ENCODE measurements at places on chromosomes 5 and 9.

DNA sequence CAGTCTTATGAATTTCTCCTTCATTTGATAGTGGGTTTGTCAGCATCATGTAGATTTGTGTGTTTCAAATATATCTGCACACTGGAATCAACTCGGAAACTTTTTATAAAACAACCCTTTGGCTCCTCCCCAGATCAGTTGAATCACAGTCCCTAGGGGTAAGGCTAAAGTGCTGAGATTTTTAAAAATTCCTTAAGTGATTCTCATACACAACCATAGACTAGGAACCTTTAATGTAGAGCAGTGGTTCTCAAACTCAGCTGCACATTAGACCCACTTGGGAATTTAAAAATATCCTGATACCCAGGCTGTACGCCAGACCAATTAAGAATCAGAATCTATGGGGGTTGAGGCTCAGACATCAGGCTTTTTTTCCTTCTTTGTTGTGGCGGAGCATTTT, 17.5 kb upstream of the JAK2 start:
- DNase-seq = no peak

DNA sequence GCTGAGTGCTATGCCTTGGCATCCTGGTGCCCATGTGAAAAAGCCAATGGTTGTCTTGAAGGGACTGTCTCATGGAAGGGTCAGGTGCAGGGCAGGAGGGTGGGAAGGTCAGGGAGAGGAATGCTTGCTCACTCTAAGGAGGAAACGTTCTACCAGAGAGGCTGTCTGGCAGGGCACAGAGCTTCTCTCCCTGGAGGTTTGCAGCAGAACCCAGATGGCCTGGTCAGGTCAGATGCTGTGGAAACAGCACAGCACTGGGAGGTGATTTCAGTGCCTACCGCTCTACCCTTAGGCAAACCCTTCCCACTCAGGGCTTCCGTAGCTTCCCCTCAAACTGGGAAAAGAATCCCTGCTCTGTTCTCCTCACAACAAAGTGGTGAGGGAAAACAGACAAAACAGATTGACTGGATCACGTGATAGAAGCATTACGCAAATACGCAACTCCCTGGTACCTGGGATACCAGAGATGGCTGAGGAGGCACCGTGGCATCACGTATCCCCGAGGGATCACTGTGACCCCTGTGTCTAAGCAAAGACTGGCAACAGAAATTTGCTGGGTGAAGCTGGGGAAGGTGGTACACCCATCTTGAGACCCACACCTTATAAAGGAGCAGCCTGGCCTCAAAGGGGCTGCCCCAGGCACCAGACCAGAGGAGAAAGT, 3.9 kb upstream of the MGAT1 start:
- no peak for DNase-seq

- DNase-seq = no peak
Observed at GRCh38 chr5:83397658-83398057, 73.9 kb upstream of the VCAN start.

DNA sequence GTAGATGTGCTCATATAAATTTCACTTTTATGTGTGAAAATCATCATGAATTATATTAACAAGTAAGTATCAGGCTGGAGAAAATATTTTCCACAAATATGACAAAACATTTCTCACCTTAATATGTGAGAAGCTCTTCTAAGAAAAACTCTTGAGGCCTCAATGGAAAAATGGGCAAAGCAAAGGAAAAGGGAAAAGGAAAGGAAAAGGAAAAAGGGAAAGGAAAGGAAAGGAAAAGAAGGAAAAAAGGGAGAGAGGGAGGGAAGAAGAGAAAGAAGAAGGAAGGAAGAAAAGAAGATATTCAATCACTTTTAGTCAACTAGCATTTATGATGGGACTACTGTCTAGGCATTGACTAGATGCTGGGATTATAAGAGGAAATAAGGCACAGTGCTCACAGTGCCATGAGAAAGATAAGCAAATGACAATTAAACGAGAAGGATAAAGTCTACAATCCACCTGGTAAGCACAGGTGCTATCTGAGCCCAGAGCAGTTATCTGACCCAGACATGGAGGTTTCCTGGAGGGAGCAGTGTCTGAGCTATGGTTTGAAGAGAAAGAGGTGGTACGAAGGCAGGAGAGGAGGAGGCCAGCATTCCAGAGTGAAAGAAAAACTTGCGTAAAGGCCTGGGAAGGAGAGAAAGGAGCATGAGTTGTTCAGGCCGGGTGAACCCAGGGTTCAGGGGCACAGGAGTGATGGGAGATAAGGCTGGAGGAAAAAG, 18.3 kb upstream of the ACSL6 start:
- no peak for DNase-seq

DNA sequence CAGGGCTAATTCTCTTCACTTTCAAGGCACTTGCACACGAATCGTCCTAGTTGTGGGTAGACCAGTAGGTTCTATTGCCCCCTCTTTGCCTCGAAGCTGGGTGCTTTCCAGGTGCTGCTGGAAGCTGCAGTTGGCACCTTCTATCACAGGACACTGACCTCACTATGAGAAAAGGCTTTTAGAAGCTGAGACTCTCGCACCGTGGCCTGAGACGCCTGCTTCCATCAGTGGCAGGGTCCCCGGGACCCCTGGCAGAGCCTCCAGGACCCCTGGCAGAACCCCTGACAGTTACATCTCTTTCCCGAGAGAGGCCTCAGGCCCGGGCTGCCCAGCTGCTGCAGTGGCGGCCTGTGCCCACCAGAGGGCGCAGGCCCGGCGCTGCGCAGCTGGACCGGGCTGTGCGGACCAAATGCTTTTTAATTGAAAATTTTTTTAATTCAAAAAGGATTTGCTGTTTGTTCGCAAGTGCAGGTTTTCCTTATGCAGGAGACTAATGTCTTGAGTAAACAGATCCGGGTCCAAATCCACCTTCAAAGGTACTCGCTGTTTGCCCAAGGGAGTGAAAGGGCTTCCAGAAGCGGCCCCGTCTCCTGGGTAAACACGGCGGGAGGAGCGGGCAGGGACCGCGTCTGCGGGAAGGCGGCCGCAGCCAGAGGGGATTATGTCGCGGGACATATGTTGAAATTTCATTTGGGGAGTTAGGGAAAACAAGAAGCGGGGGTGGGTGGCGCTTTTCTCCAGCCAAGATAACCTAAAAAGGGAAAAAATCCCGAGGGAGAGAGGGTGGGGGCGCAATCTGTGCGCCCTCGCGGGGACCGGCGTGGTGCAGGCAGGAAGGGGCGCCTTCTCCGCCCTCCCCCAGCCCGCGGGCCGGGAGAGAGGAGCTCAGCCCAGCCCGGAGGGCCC, 114.5 kb upstream of the LMX1B start:
- peak; percentile 23 for DNase-seq

DNA sequence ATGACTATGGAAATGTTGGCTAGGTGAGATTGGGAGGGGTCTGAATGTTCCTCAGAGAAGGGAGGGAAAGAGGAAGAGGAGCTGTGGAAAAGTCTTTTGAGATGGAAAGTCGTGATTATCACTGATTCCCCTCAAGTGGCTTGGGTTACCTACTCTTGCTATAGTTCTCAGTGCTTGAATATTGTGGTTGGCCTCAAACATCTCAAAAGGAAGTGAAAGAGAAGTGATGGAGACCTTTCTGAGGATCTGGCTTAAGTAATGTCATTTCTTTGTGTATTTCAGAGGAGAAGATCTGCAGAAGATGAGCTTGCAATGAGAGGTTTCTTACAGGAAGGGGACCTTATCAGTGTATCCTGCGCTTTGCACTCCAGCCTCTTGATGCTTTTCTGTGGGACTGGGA, 5.5 kb downstream of the EXOSC2 start:
- no peak for DNase-seq

- DNase-seq = no peak
Observed at GRCh38 chr9:80061940-80062339, 490.2 kb downstream of the TLE4 start.

DNA sequence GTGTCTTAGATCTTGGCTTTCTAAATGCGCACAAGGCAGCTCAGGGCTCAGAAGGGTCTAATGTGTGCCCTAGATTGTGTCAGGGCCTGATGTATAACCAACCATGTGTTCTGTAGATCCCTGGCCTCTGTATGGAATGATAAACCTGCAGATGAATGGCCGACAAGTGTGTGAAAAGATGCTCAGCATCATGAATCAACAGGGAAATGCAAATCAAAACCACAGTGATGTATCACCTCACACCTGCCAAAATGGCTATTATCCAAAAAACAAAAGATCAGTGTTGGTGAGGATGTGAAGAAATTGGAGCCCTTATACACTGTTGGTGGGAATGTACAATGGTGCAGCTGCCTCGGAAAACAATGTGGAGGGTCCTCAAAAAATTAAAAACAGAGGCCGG, 489.8 kb downstream of the SEMA5A start:
- no peak for DNase-seq

DNA sequence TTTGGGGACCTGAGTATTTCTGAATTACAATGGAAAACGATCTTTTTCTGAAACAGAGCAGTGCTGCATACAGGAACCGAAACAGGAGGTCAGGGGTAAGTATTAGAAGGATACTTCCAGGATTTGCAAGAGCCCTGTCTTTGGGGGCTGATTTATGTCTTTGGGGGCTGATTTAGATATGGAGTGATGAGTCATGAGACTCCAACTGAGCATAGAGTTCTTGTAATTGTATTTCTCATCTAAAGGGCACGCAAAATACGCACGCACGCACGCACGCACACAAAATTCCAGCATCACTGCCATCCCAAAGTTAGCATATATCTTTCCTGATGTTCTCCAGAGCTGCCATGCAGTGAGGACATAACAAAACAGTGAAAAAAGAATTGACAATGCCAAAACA, 414.8 kb upstream of the CCNH start:
- DNase-seq = no peak

DNA sequence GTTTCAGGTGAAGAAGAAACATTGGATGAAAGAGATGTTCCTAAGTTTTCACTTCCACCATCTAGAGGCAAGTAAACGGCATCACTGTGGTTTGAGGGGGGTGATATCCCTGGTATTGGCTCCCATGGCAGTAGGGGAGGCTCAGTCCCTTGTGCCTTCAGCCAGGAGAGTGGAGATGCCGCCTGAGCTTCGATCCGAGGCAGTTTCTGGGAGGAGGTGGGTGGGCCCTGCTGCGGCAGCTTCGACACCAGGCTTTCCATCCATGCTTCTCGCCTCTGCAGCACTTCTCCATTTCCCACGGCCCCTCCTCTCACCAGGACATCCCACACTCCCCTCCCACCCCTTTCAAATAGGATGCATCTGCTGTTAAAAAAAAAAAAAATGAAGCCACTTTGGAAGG, 258.3 kb downstream of the GADD45G start:
- no peak for DNase-seq

- DNase-seq = no peak
Observed at GRCh38 chr5:151757233-151758140, 944 bp downstream of the ATOX1 start.

DNA sequence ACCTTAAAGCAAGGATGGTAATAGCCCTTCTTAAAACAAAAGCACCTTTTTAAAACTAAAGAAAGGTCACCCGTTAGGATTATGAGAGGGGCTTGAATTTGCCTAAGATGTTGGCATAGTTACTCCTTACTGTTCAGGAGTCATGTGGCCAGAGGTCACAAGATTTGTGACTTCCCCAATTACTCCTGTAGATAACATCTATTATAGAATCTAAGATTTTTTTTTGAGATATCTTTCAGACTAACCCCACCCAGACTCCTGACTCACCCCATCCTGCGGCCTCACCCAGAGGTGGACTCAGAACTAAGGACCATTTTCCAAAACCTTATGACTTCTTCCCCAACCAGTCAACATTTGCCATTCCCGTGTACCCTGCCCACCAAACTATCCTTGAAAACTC, 2.4 kb downstream of the CD180 start:
- no peak for DNase-seq

DNA sequence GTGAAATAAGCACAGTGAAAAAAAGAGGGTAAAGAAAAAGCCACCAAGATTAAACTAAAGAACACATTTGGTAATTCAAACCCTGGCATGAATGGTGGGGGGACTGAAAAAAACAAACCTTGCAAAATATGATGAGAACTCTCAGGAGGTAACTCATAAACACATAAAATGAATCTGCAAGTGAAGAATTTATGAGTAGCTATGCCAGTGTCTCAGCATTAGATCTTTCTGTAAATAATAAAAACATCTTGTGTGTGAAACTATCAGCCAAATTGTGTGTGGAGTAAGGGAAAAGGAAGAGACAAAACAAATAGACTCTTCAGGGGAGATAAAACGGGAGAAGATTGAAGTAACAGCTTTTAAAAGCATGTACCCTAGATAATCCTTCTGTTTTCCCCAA, 129.6 kb upstream of the SPEF2 start:
- DNase-seq = no peak

All from hippocampal formation (tissue), 2 donors.